ENCODE measurements at places on chromosomes 11 and 22.

DNA sequence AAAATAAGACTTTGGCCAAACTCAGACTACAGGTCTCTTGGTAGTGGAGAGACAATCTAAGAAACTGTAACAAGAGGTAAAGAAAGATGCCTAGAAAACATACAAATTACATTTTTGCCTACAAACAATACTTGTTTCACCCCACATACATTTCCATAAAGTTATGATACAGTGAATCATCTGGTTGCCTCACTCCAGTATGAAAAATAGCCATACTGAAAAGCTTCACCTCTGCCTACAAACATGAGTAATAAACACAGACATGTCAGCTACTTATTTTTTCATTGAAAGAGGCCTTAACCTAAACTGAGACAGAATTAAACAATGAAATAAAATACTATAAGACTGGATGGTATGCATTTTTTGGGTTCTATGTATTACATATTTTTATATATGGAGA, 1463.0 kb downstream of the FAM181B start:
- no peak for DNase-seq

- no peak for DNase-seq
Observed at GRCh38 chr11:78476066-78476465, 58.4 kb upstream of the GAB2 start.

- DNase-seq, result no peak
Observed at GRCh38 chr11:117560780-117561530, 233.3 kb downstream of the CEP164 start.

DNA sequence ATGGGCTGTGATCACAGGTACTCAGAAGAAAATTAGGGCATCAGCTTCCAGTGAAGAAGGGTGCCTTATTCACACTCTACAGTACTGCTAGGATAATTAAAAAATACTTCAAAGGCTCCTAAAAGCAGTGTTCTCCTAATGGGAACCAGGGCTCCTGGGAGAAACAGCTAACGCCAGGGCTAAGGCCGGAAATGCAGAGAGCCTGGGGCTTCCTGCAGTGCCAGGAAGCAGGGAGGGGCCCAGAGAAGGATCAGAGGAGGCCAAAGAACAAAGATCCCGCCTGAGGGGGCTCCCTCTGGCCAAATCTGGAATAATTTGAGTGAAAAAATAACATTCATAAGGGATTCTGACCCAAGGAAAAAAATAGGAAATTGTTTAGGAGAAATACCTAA, 27.5 kb downstream of the TOLLIP start:
- no peak for DNase-seq

GRCh38 chr11:83235825-83236224, 42.3 kb downstream of the ANKRD42 start:
- no peak for DNase-seq

DNA sequence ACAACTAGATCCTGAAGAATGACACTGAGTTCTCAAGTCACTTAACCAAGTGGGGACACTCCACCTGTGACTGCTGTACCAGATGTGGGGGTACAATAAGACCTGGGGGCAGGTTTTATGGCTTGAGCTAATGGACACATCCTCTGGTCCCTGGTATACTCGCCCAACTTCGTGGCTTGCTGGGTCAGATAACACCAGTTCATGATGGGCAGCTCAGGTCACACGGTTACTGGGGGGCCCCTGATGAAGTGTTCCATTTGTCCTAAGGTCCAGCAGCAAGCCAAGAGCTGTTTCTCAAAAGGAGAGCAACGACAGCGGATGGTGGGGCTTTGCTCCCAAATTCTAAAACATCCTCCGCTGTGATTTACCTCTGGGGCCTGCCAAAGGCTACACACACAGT, 1368.4 kb downstream of the BRD1 start:
- DNase-seq, result no peak

- no peak for DNase-seq
Observed at GRCh38 chr22:29267462-29267857, 321 bp downstream of the RHBDD3 start.

- no peak for DNase-seq
Observed at GRCh38 chr11:117421476-117421875, 93.8 kb downstream of the CEP164 start.

DNA sequence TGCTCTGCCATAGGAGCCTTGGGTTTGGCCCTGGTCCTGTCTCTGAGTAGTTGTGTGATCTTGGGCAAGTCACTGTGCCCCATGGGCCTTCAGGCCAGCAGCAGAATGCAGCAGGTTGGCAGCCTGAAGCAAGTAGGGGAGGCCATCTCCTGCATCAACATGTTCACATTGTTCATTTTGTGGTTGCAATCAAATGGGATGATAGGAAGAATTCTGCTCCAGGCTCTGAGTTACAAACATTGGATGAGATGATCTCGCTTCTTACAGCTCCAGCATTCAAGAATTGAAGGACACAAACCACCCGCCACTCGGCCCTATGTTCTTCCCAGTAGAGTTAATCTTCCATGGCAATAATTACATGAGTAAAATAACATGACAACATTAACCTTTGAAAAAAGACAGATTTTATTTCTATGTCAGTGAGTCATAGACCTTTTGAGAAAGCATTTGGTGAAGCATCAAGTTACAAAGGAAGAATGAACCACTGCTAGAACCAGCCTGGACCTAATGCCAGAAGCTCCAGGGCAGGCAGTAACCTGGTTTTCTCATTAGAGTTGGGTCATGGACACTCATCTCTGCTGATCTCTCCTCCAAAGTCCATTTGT, 308.3 kb upstream of the NCAM1 start:
- DNase-seq, result peak; percentile 71

- peak; percentile 13 for DNase-seq
Observed at GRCh38 chr11:63682066-63683021, 1.0 kb downstream of the RTN3 start.

GRCh38 chr11:126519764-126520734, 164.6 kb downstream of the ST3GAL4 start:
- peak; percentile 27 for DNase-seq

- DNase-seq, result no peak
Observed at GRCh38 chr11:69707176-69707575, 3.4 kb upstream of the FGF19 start.

GRCh38 chr22:41341012-41341411, 39.7 kb downstream of the ZC3H7B start:
- DNase-seq, result no peak

GRCh38 chr22:45263463-45264269, 21.1 kb upstream of the UPK3A start:
- peak; percentile 47 for DNase-seq

GRCh38 chr11:63840356-63841060, 1.6 kb downstream of the MARK2 start:
- no peak for DNase-seq

DNA sequence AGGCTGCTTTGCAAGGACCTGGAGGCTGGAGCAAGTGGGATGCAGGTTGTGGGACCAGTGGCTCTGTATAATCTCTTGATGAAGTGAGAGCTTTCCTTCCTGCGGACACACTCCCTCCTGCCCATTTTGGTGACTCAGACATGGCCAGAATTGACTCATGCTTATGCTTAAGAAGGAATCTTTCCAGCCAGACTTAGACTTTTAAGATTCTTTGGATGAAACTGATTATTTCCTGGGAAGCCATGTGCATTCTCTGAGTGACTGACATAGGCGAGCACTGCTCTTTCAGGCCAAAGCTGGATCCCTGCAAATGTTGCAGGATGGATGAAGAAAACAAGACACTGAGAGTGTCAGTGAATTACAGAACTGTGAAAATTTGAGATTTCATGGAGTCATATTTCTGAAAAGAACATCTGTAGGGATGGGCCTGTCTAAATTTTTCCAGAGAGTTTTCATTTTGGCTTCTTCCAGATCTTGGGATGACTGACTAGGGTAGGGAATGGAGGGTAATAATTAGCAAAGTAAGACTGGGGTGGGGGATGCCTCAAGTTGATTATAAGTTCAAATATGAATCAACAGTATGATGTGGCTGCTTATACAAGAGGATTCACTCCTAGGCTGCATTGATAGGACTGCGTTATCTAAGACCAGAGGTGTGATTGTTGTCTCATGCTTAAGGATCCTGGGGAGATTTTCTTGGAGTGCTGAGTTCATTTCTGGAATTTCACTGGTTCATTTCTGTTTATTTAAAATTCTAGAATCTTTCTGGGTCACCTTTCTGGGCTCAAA, 195.8 kb downstream of the HIPK3 start:
- peak; percentile 91 for DNase-seq

DNA sequence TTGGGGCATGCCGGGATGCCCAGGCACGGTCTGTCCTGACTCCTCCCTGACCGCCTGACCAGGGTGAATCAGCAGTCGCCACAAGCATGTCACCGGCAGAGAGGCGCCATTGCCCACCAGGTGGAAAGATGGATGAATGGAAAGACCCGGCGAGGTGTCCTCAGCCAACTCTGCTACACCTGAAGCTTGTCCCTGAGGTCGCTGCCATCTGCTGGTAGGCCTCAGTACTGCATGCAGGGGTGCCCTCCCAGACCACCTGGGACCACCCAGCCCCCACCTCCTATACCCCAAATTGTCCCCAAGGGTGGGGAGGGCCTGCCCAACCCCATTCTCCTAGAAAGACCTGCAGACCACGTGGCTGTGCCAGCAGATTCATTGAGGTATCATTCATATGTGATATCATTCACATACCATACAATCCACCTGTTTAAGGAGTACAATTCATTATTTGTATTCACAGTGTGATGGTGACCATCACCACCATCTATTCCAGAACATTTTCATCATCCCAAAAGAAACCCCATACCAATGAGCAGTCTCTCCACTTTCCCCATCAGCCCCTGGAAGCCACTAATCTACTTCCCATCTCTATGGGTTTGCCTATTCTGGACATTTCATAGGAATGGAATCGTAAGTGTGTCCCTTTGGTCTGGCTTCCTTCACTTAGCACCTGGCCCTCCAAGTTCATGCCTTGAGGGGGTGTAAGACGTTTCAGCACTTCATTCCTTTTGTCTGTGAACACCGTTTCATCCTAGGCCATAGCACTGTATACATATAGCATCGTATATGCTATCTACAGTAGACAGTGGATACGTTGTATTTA, 17.5 kb downstream of the FGF3 start:
- no peak for DNase-seq

GRCh38 chr11:60857378-60858232, 1.9 kb upstream of the PTGDR2 start:
- no peak for DNase-seq

DNA sequence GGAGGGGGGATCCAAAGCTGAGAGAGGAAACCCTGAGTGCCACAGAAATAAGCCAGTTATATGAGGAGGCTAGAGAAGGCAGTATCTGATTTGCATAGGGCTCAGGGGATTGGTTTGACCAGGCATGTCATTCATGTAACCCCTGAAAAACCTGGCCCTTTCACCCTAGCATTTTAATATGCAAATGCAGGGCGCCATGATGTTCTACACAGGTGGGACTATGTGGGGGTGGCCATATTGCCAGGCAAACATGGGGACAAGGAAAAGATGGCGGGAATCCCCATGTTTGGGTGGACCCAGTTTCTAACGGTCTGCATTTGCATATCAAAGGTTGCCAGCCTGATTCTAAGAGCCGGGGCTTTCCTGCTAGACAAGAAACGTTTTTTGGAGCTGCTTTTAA, 27.2 kb downstream of the CSF2RB start:
- no peak for DNase-seq

DNA sequence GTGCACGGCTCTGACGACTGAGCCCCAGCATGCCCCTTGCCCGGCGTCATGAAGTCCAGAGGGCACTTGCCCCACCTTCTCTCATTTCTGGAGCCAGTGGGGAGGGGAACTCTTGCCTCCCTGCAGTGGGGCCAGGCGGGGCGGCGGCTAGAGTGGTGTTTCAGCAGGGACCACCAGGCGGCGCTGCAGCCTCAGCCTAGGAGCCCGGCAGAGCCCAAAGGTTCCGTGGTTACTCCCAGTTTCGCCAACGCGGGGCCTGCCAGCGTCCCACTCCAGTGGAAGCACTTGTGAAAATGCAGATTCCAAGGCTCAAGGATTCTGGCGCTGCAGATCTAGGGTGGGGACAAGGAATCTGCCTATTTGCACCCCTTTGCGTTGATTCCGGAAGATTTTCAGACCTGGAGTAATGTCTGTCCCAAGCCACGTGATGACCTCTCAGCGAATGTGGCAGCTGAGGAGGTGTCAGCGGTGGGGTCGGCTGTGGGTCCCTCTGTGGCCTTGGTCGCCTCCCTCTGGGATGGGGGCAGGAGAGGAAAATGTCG, 55.7 kb downstream of the CD82 start:
- DNase-seq, result peak; percentile 55

GRCh38 chr11:129333873-129334272, 41.8 kb upstream of the BARX2 start:
- DNase-seq, result no peak

Measured in fibroblast of skin of right quadriceps (primary cell).